NCI-H748 treated with DMSO at 0.1 percent for 48 hours (cell line): ENCODE measurements at places on chromosomes 5 and 9.

DNA sequence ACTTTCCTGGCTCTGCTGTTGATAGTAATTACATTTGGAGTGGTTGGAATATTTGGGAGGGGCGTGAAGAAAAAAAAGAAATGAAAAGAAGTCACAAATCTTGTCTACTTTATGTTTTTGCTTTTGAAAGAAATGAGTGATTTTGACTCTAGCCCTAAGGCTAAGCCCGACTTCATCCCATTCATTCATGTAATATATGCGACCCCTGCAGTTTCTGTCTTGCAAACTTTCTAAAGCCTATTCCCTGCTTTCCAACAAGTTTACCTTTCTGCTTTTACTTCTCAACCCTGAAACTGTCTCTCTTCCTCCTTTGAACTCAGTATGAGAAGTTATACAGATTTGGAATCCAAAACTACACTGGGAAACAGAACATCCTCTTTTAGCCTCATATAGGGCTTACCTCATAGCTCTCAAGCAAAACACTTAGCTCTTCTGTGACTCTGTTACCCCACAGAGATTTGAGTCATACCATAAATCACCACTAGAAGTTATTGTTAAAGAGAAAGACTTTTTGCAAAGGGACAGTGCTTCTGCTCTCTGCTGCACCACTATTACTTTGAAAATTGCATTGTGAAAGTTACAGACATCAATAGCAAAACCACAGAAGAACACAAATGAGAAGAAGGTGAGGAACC is 1.6 kb downstream of the CFAP95 start:
- no peak for DNase-seq

DNA sequence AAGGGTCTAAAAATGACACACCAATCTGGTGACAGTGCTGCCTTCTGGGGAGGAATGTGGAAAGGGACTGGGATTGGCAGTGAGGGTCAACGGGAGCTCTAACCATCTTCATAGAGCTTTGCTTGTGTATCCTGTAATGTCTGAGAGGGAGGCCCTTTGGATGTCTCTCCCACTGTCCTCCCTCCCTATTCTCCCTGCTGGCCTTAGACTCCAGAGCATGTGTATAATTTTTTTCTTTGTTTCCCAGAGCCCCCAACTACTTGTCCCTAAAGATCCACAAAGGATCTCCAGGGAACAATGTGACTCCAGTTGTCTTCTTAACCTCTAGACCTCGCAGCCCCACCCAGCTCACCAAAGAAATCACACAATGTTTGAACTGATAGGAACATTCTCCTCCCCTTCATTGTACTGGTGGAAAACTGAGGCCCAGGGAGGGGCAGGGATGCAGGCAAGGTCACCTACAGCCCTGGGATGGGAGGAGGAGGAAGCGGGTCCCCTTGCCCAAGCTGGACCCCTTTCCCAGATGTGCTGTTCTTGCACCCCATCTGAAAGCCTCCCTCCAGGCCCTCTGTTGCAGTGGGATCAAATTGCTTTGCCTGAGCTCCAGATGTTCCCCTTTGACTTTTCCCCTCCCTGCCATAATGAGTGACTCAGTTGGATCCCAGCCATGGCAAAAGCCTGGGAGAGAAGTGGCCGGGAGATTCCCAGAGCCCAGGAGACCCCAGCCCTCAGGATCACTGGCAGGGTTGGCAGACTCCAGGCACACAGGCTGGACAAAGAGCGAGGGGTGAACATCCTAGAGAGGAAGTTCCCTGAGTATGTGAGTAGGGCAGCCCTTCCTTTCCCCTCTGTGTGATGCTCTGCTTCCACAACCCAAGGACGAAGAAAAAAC is 21.8 kb downstream of the SPARC start:
- no peak for DNase-seq

- DNase-seq: no peak
Measured at GRCh38 chr9:125329978-125330377, 68.4 kb downstream of the GAPVD1 start.

- no peak for DNase-seq
Measured at GRCh38 chr9:109399258-109399767, 78.5 kb upstream of the EPB41L4B start.

DNA sequence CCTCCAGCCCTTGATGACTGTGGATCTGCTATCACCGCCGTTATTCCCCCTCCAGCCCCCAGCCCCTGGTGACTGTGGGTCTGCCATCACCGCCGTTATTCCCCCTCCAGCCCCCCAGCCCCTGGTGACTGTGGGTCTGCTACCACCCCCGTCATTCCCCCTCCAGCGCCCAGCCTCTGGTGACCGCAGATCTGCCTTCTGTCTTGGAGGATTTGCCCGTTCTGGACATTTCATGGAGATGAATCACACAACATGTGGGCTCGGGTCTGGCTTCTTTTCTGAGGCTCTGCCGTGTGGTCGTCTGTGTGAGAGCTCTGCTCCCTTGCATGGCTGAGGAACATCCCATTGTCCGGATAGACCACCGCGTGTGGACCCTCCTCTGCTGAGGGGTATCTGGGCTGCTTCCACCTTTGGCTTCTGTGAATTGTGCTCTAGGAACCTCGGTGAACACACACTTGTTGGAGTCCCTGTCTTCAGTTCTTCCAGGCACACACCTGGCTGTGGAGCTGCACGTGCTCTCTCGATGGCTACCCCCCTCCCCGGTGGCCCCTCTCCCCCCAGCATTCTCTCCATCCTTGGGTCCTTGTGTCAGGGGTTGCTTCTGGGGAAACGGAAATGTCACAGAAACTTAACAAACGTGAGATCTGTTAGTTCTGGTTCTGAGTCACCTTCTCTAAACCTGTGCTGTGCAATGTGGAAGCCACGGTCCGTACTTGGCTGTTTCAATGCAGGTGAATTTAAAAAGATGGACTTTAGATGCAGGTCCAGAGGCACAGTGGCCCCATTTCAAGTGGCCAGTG is 105.3 kb upstream of the COL5A1 start:
- DNase-seq: no peak

- no peak for DNase-seq
Measured at GRCh38 chr5:131977212-131977604, 31.7 kb upstream of the MEIKIN start.

DNA sequence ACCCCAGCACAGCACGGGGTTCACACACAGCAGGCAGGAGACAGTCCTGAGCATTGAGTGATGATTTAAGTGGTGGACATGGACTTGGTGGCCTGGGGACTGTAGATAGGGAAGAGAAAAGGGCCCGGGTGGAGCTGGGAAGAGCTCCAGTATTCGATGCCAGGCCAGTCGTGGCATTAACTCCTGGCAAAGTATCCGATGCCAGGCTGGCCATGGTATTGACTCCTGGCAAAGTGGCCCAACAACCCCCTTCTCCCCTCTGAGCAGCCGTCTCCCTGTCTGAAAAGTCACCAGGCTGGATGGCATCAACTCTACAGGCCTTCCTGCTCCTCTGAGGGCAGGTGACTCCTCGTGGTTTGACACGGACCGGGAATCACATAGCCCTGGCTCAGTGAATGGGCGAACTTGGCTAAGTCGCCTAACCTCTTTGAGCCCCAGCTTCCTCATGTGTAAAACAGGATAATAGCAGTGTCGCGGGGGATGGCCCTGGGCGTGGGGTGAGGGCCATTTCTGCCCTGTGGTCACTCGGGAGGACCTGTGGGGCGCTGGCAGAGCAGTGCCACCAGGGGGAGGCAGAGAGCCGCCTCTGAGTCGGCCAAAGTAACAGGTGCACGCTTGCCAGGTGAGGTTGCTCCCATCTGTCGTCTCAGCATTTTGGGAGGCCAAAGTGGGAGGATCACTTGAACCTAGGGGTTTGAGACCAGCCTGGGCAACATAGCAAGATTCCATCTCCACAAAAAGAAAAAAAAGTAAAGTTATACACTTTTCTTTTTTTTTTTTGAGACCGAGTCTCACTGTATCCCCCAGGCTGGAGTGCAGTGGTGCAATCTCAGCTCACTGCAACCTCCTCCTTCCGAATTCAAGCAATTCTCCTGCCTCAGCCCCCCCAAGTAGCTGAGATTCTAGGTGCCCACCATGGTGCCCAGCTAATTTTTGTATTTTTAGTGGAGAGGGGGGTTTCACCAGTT is 5.7 kb upstream of the SEC16A start:
- no peak for DNase-seq

- DNase-seq: no peak
Measured at GRCh38 chr5:59038798-59039295, 456.0 kb downstream of the RAB3C start.

DNA sequence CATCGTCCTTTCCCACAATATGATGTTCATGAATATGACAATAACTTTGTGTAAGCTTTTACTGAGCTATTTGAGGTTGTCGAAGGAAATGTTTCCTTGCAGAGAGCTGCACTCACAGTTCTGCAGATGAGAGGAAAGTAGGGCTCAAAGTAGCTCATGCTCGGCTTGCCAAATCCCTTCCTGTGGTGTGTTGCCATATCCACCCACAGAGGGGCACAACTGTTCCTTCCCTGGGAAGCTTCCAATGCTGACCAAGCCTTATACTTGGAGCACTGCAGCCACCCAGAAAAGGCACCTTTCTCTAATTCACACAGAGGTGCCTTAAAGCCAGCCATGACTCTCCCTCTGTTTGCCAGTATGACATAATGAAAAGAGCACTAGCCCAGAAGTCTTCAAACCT is 390.3 kb downstream of the CAAP1 start:
- DNase-seq: no peak

GRCh38 chr5:93055971-93056370 is 525.0 kb downstream of the NR2F1-AS1 start:
- DNase-seq: no peak

GRCh38 chr5:64775291-64775690 is 6.6 kb downstream of the CWC27 start:
- DNase-seq: no peak

- DNase-seq: no peak
Measured at GRCh38 chr9:23615569-23615968, 210.5 kb downstream of the ELAVL2 start.

DNA sequence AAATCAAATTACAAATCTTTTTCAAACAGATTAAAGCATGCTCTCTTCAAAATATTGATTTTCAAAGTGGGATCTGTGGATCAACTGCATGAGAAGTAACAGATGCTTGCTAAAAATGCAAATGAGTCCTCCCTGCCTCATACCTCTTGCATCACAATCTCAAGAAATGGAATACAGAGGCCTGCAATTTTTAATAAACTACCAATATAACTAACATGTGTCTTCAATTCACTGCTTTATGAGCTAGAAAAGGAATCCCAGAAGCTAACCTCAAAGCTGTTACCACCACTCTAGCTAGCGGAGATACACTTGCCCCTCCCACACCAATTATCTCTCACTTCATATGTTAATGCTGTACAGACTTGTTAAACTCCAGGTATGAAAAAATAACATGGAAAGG is 9.6 kb downstream of the OR13C5 start:
- no peak for DNase-seq

DNA sequence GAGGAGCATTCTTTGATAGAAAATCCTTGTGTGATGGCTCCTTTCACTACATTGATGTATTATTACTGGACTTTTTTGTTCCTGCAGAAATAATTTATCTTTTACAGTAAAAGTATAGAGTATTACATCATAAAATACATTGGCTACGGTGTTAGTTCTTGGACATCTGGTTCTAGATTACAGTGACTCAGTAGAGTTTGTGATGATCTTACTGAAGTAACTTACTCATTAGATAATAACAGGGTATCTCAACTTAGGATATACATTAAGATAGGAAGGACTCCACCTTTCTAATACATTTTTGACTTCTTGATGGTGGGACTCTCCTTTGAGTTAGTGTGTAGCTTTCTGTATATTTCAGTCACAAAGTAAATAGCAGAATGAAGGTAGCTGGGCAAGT is 59.1 kb downstream of the ZNF462 start:
- DNase-seq: no peak

DNA sequence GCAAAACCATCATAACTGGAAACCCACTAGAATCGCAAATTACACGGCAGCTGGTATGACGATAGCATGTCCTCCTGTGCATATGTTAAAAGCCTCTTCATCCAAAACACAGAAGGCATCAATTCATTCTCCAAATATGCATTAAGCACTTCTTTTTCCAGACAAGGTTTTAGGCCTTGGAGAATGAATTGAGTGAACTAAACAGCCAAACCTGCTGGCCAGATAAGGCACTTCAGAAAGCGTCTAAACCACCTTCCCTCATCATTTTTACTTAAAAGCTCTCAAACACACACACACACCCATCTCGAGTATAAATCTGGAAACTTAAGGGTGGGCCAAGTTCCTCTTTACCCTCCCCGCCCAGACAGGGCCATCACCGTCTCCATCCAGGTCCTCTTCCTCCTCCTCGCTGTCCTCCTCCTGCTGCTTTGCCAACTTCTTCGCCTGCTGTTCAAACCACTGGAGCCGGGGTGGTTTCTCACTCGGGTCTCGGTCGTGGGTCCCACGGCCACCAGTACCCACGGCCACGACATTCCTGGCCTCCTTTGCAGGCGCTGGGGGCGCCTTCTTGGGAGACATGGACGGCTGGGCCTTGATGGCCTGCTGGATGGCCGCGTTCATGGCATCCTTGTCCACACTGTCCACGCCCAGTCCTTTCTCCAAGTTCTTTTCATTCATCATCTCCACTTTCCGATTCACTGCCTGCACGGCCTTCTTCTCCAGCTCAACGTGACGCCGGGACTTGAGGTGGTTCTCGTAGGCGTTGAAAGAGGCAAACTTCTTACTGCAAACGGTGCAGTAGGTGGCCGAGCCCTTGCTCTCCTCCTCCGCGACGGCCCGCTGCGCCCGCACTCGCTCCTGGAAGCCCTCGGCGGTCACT is 696 bp downstream of the ZNF622 start:
- DNase-seq: no peak

GRCh38 chr5:136103118-136103517 is 29.5 kb upstream of the SMAD5 start:
- no peak for DNase-seq

- DNase-seq: no peak
Measured at GRCh38 chr5:135497971-135498636, 37.7 kb downstream of the NEUROG1 start.

GRCh38 chr9:134364391-134365114 is 38.3 kb downstream of the RXRA start:
- DNase-seq: no peak

GRCh38 chr9:79334711-79335110 is 237.1 kb upstream of the TLE4 start:
- DNase-seq: no peak

- no peak for DNase-seq
Measured at GRCh38 chr5:80507663-80508062, 19.8 kb downstream of the FAM151B start.

GRCh38 chr5:67699560-67699959 is 503.0 kb upstream of the CD180 start:
- no peak for DNase-seq

GRCh38 chr5:87129046-87129445 is 138.6 kb upstream of the RASA1 start:
- DNase-seq: no peak

GRCh38 chr5:52580921-52581320 is 206.8 kb upstream of the ITGA1 start:
- DNase-seq: no peak

GRCh38 chr5:55600497-55601203 is 65.9 kb upstream of the PLPP1 start:
- no peak for DNase-seq

DNA sequence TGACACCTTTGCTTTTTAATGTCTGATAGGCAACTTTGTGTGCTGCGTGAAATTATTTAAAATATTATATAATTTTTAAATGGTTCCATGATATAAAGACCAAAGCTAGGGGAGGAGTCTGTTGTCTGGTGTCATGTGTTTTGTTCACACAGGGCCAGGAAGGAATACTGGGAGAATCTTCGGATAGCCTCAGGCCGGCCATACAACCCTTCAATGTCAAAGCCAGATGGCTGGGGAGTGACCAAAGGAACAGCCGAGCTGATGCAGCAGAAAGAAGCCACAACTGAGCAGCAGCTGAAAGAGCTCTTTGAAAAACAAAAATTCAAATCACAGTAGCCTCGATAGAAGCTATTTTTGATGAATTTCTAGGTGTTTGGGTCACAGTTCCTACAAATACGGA is 19.2 kb downstream of the BHMT start:
- DNase-seq: no peak

GRCh38 chr5:11903121-11903613 is 1.1 kb downstream of the CTNND2 start:
- DNase-seq: peak; percentile 30
